COR-L47 (cell line): ENCODE measurements at places on chromosomes 2 and 18.

- no peak for DNase-seq
These were observed 1.7 kb downstream of the MYCN start for GRCh38 chr2:15941871-15942710.

DNA sequence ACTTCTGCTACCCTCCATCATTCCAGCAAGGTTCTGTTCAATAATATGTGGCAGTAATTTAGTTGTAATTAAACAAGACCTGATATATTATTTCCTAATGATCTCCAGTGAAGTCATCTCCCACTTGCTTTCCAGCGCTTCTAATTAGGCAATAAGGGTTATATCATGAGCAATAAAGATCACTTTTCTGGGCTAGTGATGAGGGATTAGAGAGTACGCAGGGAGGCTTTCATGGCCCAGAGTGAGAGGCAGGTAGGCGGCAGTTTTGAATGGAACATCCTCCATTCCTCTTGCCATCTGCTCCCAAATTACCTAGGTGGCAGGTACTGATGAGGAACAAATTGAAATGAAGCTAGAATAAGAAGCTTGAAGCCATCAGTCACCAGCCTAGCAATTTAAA lies 358.1 kb upstream of the SYT4 start:
- DNase-seq: no peak

DNA sequence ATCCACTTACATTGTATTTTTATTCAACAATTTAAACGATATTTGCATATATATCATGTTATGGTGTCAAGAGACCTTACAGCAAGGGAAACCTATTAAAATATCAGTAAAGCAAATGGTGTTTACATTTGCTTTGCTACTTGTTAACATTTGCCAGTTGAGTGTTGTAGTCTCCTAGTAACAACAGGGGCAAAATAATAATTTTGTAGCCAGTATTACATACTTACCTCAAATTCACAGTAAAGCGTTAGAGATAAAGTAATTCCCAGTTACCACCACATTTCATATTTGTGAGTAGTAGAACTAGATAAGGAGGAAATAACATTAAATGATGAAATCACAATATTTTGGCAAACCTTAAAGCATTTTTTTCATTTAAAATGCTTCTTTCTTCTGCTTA lies 71.3 kb downstream of the FASTKD2 start:
- peak; percentile 41 for DNase-seq

DNA sequence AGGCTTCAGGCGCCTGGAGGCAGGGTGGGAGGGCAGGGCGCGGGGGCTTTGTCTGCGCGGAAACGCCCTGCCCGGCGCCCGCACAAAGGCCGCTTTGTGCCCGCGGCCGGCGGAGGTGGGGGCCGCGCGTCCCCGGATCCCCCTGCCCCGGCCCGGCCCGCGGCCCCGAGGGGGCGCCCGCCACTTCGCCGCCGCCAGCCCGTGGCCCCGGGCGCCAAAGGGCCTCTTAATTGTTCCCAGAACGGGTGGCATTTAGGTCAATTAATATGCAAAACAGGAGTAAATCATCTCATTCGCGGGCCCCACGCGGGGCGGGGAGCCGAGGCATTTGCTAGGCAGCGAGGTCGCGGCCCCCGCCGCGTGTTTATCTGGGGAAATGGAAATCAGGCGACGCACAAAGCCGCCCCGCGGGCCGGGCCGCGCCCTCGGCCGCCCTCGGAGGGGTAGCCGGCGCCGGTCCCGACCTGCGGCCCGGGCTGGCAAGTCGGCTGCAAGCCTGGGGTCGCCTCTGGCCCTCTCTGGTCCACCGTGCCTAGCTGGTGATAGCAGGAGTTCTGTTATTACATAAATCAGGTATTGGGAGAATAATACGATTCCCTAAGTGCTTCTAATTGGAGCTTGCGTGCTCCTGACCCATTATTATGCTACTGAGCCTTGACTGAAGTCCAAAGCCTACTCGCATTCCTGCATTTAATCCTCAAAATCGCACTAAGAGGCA lies 148.2 kb upstream of the GLI2 start:
- DNase-seq: no peak

DNA sequence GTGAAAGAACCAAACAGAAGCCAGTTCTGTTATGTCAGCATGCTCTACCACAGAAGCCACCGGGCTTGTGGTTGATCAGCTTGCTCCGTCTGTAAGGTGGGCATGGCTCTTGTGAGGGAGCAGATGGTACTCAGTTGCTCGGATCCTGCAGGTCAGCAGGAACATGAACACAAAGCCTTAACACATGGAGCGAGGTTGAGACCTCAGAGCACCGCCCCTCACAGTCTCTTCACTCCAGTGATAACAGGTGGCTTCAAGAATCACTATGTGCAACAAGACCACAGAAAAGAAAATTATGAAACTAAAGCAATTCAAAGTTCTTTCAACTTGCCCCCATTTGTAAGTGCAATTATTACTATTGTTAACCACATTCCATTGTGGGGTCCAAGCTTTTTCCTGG lies 72.1 kb downstream of the OSBPL6 start:
- DNase-seq: no peak

DNA sequence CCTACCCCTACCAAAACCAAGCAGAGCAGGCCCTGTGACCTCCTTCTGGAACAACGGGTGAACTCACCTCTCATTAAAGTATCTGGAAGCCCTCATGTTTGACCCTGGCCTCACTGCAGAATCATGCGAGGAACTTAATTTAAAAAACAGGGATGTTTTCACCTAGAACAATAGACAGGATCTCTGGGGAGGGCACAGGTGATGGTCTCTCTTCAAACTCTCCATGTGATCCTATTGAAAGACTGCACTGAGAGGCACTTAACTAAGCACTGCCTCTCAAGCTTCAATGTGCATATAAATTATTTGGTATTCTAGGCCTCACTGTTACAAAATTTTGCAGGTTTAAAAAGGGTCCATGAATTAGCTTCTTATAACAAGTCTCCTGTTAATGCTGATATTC lies 7.5 kb downstream of the ZNF519 start:
- DNase-seq: no peak

DNA sequence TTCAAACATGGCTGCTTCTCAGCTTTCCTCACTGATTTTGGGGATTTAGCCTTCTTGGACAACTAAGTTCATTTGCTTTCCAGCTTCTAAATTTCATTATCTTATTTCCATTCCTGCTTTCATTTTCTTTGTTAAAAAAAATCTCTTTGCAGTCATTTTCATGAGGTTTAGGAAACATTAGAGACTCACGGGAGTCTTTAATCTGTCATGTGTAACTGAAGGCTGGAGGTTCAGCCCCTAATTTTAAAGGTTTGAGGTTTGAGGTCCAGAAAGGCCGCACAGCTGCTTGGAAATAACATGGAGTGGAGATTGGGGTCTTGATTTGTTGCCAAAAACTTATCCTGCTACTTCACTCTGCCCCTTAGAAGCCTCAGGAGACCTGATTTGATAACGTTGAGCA lies 30.3 kb downstream of the PROKR1 start:
- no peak for DNase-seq

DNA sequence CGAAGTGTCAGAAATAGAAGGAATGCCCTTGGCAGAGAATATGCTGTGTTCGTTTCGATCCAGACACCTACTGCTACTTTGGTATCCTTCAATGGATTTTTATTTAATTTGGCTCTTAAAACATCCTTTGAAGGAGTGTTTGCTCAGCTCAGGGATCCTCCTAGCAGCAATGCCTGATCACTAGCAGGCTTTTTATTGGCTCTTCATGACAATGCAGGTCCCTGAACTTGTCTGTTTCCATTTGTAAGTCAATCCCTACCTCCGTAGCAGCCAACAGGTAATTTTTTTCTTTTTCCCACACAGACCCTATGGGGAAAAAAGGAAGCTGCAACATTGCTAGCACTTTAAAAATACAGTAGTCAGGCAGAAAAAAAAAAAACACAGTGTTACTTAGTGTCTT lies 366.2 kb upstream of the LRRTM1 start:
- DNase-seq: no peak

- no peak for DNase-seq
These were observed 14.7 kb downstream of the RRM2 start for GRCh38 chr2:10137053-10137843.

- peak; percentile 75 for DNase-seq
These were observed at the start of gene ATP6V1B1 for GRCh38 chr2:70935468-70936164. Gene ATP6V1B1, plus strand, starts transcription at chr2:70935900. Its CDS starts 55 bp downstream, at chr2:70935955.

GRCh38 chr2:191012845-191013681 lies 908 bp downstream of the STAT1 start:
- DNase-seq: no peak
